ENCODE measurements at places on chromosomes 16 and 17. TPM values are rescaled to one million over a fixed set of nuclear protein-coding genes. Genes with fewer than 3 reads are reported as not detected.

- DNase-seq = no peak
- H3K36me3 ChIP-seq = no peaks in the 10 kb centered on the region
- H3K27me3 ChIP-seq = no peaks in the 10 kb centered on the region
- no peak overlapping the region for H3K27ac ChIP-seq
- H3K4me1 ChIP-seq = peaks cover 8% of the 10 kb centered on the region
Observed at GRCh38 chr17:19397556-19398041, 10.6 kb upstream of the MFAP4 start.

GRCh38 chr17:42005166-42005565 lies 12.1 kb downstream of the DNAJC7 start:
- H3K4me3 ChIP-seq = no peak overlapping the region
- no peaks in the 10 kb centered on the region for H3K4me1 ChIP-seq
- H3K27me3 ChIP-seq = no peaks in the 10 kb centered on the region
- no peak overlapping the region for H3K27ac ChIP-seq
- DNase-seq = no peak

DNA sequence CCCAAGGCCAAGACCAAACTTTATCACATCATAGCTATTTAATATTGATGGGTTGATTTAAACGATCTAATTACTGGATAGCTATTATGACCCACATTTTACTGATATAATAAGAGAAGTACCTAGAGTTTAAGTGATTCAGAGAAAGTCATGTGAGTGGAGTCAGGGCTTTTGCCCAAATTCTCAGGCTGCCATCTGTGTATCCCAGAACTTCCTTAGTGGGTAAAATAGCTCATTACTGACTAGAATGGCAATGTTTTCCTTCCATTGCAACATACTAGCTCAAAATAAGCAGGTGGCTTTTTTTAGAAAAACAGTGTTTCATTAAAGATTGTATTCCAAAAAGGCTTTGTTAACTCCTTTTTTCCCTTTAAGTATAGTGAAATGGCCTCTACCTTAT lies 113.9 kb upstream of the MAF start:
- no peaks in the 10 kb centered on the region for H3K27me3 ChIP-seq
- no peak overlapping the region for H3K4me3 ChIP-seq
- H3K4me1 ChIP-seq = peaks cover 5% of the 10 kb centered on the region
- no peak for DNase-seq
- H3K27ac ChIP-seq = peak overlapping the region; percentile 27

DNA sequence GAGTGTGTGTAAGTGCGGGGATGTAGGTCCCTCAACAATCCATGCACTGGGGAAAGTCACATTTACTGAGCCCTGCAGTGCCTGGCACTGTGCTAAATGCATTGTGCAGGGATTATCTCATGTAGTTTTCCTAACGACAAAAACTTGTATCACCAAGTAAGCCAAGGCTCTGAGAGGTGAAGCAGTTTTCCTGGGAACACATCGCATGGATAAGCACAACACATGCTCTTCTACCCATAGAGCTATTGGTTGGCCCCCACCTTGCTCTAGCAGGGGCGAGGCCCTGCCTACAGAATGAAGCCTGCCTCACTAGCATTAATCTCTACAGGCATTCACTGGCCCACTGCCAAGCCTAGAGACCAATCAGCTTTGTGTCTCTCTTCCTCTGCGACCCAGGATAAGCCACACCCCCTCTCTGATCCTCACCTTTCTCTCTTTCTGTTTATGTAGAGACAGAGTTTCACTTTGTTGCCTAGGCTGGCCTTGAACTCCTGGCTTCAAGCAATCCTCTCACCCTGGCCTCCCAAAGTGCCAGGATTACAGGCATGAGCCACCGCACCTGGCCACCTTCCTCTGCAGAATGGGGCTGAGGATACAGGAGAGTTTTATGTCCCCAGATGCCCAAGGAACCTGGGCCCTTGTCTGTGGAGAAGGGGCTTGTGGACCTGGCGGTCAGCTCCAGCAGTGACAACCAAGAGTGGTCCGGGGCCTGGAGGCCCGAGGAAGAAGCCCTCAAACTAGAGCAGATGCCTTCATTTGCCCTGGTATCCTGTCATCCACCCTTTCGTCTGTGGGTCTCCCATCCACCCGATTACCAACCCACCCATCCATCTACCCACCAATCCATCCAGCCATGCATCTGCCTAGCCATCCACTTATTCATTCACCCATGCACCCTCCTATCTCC lies 12.8 kb downstream of the CDH16 start:
- H3K36me3 ChIP-seq = no peaks in the 10 kb centered on the region
- peak; percentile 87 for DNase-seq
- H3K27me3 ChIP-seq = no peaks in the 10 kb centered on the region
- peak overlapping the region; percentile 80 for H3K27ac ChIP-seq
- H3K4me3 ChIP-seq = no peak overlapping the region

- H3K27me3 ChIP-seq = no peaks in the 10 kb centered on the region
- H3K36me3 ChIP-seq = no peaks in the 10 kb centered on the region
- H3K27ac ChIP-seq = no peak overlapping the region
- peaks cover 52% of the 10 kb centered on the region for H3K4me1 ChIP-seq
Observed at GRCh38 chr17:77370586-77370985, 229.8 kb downstream of the SEC14L1 start.

PFAS gene
- 33.3 TPM for total RNA-seq

DNA sequence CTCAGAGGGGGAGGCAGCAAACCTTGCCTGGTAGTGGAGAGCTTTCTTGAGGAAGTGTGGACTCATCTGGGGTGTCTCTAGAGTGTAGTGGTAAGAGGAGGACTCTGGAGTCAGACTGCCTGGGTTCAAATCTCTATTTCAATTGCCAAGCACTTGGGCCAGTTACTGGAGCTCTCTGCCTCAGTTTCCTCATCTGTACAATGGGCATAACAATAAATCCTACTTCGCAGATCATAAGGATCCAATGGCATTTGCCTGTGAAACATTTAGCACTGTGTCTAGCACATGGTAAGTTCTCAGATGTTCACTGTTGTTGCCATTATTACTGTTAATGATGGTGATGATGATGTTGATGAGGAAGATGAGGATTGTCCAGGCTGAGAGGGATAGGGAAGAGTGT lies 23.6 kb upstream of the WFDC1 start:
- H3K4me1 ChIP-seq = no peaks in the 10 kb centered on the region
- no peaks in the 10 kb centered on the region for H3K36me3 ChIP-seq
- H3K4me3 ChIP-seq = no peak overlapping the region

GRCh38 chr17:29586676-29587469 lies 2.6 kb downstream of the GIT1 start:
- DNase-seq = no peak
- H3K27ac ChIP-seq = no peak overlapping the region
- H3K4me1 ChIP-seq = peaks cover 39% of the 10 kb centered on the region
- no peaks in the 10 kb centered on the region for H3K27me3 ChIP-seq
- H3K4me3 ChIP-seq = no peak overlapping the region

GRCh38 chr17:61199431-61200338 lies 200.0 kb upstream of the TBX2 start:
- no peaks in the 10 kb centered on the region for H3K36me3 ChIP-seq
- peaks cover 10% of the 10 kb centered on the region for H3K4me1 ChIP-seq
- no peak for DNase-seq
- no peak overlapping the region for H3K4me3 ChIP-seq
- no peaks in the 10 kb centered on the region for H3K27me3 ChIP-seq

- no peak for DNase-seq
- no peak overlapping the region for H3K27ac ChIP-seq
- H3K4me3 ChIP-seq = no peak overlapping the region
- peaks cover 38% of the 10 kb centered on the region for H3K4me1 ChIP-seq
- no peaks in the 10 kb centered on the region for H3K27me3 ChIP-seq
Observed at GRCh38 chr16:68065716-68066305, 19.4 kb upstream of the NFATC3 start.

DNA sequence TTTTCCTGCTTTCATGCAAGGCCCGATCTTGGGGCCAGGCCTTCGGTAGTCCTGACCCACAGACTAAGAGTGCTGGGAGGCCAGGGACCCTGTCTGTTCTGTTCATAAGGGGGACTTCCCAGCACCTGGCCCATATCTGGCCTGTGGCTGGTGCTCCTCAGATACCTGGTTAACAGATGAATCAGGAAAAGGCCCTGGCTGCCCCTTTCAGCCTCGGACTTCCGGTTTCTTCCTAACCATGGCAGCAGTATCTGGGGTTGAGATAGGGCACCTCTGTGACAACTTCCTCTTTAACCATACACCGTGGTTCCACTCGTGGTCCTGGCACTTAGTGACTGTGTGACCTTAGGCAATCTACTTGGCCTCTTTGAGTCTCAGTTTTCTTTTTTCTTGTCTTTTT lies 18.4 kb downstream of the PLCG2 start:
- no peaks in the 10 kb centered on the region for H3K4me1 ChIP-seq
- H3K27me3 ChIP-seq = no peaks in the 10 kb centered on the region
- DNase-seq = no peak
- H3K36me3 ChIP-seq = no peaks in the 10 kb centered on the region

HCFC1R1 gene
- total RNA-seq = 30.2 TPM

DNA sequence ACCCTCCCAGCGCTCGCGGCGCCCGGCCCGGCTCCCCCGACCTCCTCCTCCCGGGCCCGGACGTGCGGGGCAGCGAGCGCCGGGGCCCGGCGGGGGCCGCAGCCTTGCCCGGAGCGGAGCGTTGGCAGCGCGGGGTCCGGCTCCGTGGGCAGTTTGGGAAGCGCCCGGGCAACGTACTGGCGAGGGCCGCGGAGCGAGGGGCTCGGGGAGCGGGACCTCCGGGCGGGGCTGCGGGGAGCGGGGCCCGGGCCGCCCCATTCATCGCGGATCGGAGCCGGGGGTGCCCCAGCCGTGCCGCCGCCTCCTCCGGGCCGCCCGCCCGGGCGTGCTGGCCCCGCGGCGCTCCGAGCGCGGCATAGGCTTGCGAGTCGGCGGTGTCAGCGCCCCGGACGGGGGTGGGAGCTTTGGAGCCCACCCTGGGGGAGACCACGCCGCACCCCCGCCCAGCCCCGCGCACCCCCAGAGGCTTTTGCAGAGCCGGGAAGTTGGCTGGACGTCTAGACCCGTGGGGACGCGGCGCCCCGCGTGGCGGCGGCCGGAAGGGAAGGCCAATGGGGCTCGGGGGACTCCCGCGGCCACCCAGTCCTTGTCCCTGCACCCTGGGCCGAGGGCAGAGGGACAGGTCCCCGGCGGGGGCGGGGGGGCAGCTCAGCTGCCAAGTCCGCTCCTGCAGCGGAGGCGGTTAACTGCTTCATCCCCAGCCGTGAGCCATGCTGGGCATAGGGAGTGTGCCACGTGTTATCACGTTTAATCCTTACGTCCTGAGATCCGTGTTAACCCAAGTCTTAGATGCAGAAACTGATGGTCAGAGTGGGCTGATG lies 852 bp downstream of the ZNF469 start:
- H3K27ac ChIP-seq = no peak overlapping the region
- H3K27me3 ChIP-seq = no peaks in the 10 kb centered on the region
- H3K36me3 ChIP-seq = no peaks in the 10 kb centered on the region
- H3K4me3 ChIP-seq = peak overlapping the region; percentile 41

- peak; percentile 32 for DNase-seq
- H3K4me3 ChIP-seq = peak overlapping the region; percentile 52
- peak overlapping the region; percentile 80 for H3K27ac ChIP-seq
- H3K27me3 ChIP-seq = no peaks in the 10 kb centered on the region
- H3K4me1 ChIP-seq = peaks cover 4% of the 10 kb centered on the region
- H3K36me3 ChIP-seq = no peaks in the 10 kb centered on the region
Observed at GRCh38 chr17:58630883-58631522, 60.8 kb downstream of the TEX14 start.

DNA sequence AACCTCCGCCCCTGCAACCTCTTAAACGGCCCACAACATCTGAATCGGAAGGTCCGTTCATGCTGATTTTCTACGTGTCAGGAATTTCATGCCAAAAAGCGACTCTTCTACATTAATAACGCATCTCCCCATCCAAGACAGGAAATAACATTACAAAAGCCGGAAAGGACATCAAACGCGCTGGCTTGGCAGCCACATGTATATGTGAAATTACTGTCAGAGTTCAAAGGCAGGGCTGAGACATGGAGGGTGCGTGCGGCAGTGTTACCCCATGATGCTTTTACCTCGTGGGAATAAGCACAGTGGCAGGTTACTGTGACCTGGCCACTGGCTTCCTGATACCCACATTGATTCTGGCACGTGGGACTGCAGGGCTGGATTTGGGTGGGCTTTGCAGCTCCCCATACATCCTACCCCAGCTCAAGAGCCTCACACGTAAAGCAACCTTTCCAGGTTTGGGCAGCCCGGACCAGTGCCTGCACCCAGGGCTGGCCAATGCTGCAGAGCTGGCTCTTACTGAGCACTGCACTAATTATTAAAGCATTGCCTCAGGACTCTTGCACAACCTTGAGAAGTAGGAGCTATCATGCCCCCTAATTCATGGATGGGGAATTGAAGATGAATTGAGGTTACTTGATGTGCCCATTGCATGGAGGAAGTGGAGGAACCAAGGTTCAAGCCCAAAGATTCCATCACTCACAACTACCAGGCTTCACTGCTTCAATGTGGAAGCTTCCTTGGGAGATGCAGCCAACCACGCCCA lies 120.6 kb upstream of the FOXF1 start:
- no peaks in the 10 kb centered on the region for H3K27me3 ChIP-seq
- H3K4me3 ChIP-seq = no peak overlapping the region
- no peaks in the 10 kb centered on the region for H3K36me3 ChIP-seq
- H3K27ac ChIP-seq = no peak overlapping the region

GRCh38 chr17:79180358-79181005 lies 105.9 kb downstream of the ENGASE start:
- H3K27me3 ChIP-seq = no peaks in the 10 kb centered on the region
- peaks cover 5% of the 10 kb centered on the region for H3K4me1 ChIP-seq
- H3K27ac ChIP-seq = no peak overlapping the region

CACNG5 gene
- not detected for total RNA-seq

DNA sequence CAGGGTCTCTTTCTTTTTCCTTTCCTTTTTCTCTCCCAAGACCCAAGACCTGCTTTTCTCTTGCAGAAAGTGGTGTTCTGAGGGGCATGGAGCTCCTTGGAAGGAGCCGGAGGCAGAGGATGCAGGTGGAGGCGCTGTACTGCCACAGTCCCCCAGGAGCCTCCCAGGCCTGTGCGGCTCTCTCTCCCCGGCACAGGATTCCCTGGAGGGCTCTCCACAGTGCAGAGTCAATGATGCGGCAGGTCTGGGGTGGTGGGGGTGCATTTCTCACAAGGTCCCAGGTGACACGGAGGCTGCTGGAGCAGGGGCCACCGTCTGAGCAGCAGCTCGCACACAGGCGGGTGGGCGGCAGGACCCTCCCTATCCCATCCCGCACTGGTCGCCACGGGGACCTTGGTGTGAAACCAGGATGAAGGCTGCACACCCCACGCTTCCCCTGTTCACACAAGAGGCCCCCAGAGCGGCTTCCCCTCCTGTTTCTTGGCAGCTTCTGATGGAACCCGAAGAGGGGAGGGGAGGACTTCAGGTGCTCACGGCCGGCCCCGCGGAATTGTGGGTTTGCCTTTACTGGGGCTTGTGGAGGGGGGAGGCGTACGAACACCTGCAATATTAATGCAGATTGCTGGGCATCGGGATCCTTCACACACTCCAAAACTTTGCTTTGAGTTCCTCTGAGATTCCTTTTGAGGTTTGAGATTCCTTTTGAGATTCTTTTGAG lies 186.9 kb downstream of the ENGASE start:
- no peak overlapping the region for H3K27ac ChIP-seq
- no peaks in the 10 kb centered on the region for H3K27me3 ChIP-seq
- H3K36me3 ChIP-seq = no peaks in the 10 kb centered on the region
- no peak overlapping the region for H3K4me3 ChIP-seq
- H3K4me1 ChIP-seq = no peaks in the 10 kb centered on the region

RUNDC3A gene
- 53.1 TPM for total RNA-seq

C16orf96 gene
- 10.3 TPM for total RNA-seq

- no peak for DNase-seq
- H3K36me3 ChIP-seq = no peaks in the 10 kb centered on the region
- H3K27me3 ChIP-seq = no peaks in the 10 kb centered on the region
Observed at GRCh38 chr17:30570191-30570590, 93.0 kb downstream of the GOSR1 start.
